Mammary epithelial cell (primary cell): ENCODE measurements at places on chromosomes 7 and 10. TPM values are rescaled to one million over a fixed set of nuclear protein-coding genes. Genes with fewer than 3 reads are reported as not detected.

DNA sequence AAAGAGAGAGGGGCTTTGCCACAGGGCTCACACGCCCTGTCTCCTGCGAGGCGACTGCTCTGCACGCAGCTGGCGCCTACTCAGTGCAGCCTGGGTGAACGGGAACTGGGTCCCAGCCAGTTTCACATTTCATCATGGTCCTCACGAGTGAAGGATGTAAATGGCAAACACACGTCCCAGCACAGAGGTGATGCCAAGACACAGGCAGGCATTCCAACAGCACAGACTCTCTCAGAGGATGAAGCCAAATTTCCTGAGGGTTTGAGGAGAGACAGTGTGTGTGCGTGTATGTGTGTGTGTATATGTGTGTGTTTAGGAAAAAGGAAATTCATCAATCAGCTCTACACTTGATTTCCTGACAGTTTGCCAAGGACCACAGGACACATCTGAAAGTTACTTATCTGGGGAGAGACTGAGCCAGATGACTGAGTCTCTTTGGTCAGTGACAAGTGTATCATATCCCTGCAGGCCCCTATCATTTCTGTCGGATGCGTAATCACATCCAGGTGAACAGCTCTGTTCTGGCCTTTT is 53.9 kb downstream of the CHST15 start:
- DNase-seq: no peak

The PRXL2A gene
- 34.8 TPM for polyA plus RNA-seq

The KCNMA1 gene
- 29.7 TPM for polyA plus RNA-seq

The ELAPOR2 gene
- 0.07 TPM for polyA plus RNA-seq

DNA sequence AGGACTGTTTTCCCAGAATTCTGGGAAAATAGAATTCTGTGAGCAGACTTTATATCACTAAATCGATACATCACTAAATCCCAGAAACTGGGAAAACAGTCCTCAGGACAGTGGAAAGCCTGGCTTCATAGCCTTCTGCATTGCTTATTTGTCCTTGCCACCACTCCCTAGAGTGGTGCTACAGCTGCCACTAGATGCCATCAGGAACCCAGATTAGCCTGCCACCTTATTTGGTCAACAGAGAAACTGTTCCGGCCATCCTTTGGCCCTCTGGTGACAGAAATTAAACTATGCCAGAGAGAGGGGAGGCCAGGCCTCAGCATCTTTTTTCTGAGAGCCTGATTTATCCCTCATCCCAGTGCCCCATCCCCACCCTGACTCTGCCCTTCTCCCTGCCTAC is 19.6 kb upstream of the NFKB2 start:
- DNase-seq: no peak

GRCh38 chr7:3899559-3899991 is 598.5 kb downstream of the SDK1 start:
- DNase-seq: no peak
